ENCODE measurements at places on chromosomes 11 and 22. TPM values are rescaled to one million over a fixed set of nuclear protein-coding genes. Genes with fewer than 3 reads are reported as not detected.
A peak's percentile ranks its signal among the peaks of the same experiment; 100 is the strongest.

Gene RCN1
- 26.0 TPM for total RNA-seq

Gene OR51E1
- 1.00 TPM for total RNA-seq

Gene C11orf86
- not detected for total RNA-seq

- peak; percentile 86 for DNase-seq
These were observed 13.4 kb upstream of the P2RY2 start for GRCh38 chr11:73204711-73205121.

DNA sequence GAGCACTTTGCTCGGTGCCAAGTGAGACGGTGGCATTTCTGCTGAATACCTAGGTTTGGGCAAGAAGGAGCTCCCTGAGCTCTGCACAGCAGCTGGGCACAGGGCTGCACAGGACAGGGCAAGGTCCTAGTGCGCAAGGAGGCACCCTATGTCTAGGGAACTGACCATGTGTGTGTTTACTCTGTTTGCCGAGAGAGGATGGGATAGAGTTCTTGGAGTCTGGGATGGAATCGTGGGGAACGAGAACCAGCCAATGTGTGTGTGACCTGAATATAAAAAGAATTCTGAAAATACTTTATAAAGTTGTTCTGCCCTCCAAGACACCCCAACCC lies 179.5 kb upstream of the NECTIN1 start:
- DNase-seq = no peak

Measured in cardiac septum (tissue), 1 donor.